ENCODE measurements at places on chromosomes 4 and X.

GRCh38 chr4:17884063-17884462 lies 73.3 kb downstream of the NCAPG start:
- DNase-seq, result no peak

- DNase-seq, result no peak
Measured at GRCh38 chr4:145231906-145232700, 51.7 kb upstream of the OTUD4 start.

DNA sequence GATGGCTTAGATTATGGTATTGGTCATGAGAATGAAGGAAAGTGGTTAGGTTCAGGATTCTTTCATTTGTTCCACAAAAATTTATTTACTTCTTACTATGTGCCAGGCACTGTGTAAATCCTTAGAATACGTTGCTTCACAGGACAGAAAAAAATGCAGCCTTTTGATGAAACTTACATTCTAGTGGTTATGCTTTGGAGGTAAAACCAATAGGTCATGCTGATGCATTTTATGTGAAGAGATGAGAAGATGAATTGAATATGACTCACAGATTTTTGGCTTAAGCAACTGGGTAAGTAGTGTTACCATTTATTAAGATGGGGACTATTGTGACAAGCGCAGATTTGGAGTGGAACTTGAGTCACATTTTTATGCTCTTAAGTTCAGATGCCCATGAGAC lies 165.3 kb downstream of the GLRA2 start:
- no peak for DNase-seq

GRCh38 chrX:109140463-109140862 lies 341.4 kb downstream of the GUCY2F start:
- no peak for DNase-seq

DNA sequence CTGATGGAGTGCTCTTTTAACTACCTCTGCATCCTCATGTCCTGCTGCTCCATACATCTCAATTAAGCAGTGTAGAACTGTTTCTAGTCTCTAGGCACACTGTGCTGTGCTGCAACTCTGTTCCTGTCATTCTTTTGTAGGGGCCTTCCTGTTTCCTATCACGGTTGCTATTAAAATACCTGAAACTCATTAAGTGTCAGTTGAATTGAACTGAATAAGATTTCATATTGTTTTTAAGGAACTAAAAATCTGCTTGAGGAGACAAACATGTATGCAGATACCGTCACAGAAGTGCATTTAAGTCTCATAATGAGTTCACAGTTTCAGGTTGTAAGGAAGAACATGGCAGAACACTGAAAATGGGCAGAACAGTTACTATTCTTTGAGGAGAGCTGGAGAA lies 170.1 kb downstream of the LARP7 start:
- DNase-seq, result no peak

DNA sequence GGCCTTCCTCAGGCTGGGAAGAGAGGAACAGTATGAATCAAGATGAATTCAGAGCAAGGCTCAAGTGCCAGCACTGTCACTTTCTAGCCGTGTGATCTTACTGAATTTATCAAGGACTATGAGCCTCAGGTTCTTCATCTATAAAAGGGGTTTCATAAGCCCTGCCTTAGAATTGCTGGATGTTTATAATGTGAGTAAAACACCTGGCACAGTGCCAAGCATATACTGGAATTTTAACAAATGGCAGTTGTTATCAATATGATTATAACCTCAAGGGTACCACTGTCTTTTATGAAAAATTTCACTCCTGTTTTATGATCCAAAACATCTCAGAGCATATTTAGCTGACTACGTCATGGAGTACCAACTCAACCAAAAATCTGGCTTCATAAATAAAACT lies 4.0 kb downstream of the MAGEC2 start:
- no peak for DNase-seq

- DNase-seq, result no peak
Measured at GRCh38 chrX:149462849-149463248, 42.3 kb downstream of the IDS start.

DNA sequence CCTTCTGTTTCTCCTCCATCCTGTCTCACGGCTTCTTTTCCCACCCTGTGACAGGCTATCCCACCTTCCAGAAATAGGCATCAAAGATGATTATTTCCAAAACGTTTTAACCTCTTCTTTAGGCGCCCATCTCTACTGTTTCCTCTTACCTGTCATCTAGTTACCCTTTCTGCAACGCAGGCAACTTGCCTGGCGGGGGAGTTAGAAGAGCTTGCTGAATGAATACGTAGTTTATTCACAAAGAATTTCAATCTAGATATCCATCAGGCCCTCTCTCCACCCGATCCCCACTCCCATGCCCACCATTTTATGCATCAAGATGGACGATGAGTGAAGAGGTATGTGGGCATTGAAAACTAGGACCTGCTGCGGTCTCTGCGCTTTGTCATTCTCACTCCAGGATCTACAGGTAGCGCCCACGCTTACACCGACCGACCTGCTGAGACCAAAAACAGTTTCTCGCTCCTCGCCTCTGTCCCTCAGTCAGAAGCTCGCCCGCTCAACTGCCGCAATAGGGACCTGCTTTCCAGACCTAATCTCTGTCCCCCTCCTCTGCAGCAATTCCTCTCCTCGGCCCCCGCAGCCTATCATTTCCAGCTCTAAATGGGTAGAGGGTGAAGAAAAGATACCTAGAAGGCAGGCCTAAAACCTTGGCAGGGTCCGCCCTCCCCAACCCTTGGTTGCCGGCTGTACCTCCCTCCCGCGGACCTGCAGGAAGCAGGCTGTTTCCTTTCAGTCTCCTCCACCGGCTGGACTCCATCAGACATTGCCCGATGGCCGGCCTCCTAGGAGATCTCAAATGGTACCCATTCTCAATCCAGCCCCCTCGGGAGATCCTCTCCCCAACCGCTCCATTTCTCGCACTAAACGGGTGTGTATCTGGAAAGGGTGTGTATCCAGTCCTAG lies 624 bp downstream of the BEX5 start:
- peak; percentile 23 for DNase-seq

DNA sequence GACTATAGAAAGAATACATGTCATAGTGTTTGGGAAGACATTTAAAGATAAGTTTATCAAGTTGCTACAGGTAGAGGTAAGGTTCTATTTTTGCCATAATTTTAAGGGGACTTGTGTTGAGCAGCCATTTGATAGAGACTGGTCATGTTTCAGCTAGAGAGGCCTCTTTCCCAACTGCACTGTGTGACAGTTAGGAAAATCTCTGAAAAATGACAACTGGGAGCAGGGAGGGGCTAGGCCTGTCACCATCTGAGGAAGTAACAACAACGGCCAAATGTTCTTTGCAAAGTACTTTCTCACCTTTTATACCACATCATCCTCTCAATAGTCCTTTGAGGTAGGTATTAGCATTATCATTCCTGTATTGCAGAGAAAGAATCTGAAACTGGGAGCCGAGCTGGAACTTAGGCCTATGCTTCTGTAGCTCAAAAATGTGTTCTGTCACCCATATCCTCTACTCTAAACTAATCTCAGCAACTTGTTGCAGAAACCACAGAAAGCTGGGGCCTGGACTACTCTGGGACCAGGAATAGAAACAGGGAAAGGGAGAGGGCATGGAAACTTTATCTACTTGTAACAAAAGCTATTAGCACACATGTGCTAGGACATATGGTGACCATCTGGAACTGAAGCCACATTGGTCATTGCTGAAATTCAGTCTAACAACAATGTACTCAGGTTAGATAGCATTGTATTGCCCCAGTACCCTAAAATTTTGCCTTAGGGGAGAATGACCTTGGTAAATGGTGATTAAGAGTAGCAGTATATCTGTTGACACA lies 198.9 kb downstream of the MID1IP1 start:
- no peak for DNase-seq

GRCh38 chr4:8869898-8870646 lies 1.6 kb downstream of the HMX1 start:
- DNase-seq, result no peak

GRCh38 chr4:158936238-158936637 lies 166.6 kb upstream of the RAPGEF2 start:
- DNase-seq, result no peak

DNA sequence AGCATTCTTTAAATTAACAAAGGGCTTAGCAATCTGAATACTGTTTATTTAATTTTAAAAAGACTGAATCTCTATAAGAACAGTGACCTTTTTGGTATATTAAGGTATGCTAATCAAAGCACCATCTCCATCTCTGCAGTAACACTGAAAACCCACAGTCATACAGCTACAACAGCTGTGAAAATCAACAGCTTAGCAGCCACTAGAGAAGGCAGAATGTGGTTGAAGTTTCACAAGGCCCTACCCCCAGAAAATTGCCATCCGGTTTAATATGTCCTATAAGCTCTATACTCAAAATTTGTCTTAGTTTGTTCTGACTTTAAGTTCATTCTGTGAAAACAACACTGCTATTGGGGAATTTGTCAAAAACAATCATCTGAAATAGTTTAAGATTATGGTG lies 128.7 kb downstream of the OPHN1 start:
- DNase-seq, result no peak

DNA sequence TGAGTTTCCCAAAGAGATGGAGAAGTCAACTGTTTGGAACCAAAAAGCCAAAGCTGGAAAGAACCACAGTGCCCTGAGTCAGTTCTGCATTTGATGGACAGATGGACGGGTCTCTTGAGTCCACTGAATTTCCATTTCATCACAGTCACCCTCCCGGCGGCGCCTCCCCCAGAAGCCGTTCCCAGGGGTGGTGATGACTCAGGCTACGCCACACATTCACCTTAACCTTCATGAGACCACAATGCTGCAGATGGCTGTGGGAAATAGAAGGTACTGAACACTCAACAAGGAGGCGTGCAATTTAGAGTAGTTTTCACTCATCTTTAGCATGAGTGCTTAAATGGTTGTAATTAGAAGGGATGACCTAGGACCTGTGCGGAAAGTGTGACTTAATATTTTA lies 61.3 kb downstream of the STOX2 start:
- DNase-seq, result no peak

DNA sequence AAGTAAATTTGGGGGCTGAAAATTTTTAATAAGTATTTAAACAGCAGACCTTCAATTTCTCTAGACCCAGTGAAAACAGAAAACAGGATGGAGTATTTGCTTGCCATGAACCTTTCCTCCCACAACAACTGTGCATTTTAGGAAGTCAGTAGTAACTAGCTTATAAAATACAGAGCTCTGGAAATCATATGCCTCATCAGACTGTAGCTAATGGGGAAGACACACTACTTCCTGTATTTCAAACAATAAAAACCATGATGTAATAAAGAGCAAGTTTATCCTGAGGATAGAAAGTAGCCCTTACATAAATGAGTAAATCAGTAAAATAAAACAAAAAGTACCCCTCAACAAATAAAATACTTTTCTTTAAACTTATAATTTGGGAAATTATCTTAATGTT lies 280.1 kb upstream of the ZFP42 start:
- no peak for DNase-seq

DNA sequence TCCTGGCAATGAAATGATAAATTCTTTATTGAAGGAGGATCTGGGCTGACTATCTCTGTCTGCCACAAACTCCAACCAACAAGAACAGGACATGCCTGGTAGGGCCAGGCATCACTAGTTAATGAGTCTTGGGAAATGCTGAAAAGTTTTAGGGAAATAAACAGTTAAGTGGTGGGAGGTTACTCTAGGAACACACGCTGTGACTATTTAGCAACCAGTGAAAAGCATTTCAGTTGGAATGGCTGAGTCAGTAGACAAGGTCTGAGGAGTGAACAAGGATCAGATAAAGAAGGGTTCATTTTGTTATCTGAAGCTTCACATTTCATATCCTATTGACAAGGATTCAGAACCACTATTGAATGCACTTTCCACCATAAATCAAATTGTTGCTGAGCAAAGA lies 394.9 kb upstream of the BOD1L1 start:
- DNase-seq, result no peak

GRCh38 chrX:38275615-38276014 lies 51.7 kb downstream of the RPGR start:
- DNase-seq, result no peak

GRCh38 chr4:8687083-8687482 lies 94.5 kb downstream of the CPZ start:
- no peak for DNase-seq

GRCh38 chr4:41106081-41106480 lies 108.3 kb downstream of the APBB2 start:
- no peak for DNase-seq

DNA sequence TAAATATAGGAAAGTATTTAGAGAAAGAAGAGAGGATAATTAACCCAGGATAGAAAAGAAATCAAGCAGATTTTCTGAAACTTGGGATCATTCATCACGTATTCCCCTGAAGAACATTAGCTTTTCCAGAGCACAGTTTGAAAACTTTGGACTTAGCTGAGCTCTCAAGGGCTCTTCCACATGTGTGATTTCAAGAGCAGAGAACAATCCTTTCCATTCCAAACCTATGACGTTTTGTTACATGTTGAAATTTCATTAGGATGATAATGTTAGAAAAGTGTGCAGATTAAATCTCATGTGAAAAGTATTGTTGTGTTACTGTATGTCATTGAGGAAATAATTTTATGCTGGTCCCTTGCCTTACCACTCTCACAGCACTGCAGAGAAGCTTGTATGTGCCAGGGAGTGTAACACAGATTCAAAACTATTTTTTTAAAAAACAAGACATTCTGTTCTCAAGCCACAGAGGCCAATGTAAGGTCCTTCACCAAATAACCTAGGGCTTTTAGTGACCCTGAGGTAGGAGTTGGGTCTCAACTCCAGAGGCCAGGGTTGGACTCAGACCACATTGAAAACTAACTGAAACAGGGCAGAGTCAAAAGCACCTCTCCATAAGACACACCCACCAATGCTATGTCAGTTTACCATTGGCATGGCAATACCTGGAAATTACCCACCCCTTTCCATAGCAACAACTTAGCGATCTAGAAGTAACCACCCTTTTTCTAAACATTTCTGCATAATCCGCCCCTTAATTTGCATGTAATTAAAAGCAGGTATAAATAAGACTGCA lies 141.3 kb downstream of the ANXA5 start:
- DNase-seq, result no peak

DNA sequence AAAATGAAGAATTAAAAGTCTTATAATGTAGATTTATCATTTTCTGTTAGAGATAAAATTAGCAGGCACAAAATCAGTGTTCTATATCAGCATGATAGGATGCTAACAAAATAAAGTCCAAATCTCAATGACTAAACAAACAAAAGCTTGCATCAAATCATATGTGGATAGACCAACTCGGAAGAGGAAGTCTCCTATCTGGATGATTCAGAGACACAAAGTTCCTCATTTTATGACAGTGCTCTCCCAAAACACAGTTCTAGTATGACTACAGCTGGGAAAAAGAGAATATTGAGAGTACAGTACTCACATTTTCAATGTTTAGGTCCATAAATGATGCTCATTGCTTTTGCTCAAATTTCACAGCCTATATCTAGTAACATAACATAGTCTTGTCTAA lies 376.1 kb upstream of the CTSO start:
- no peak for DNase-seq

DNA sequence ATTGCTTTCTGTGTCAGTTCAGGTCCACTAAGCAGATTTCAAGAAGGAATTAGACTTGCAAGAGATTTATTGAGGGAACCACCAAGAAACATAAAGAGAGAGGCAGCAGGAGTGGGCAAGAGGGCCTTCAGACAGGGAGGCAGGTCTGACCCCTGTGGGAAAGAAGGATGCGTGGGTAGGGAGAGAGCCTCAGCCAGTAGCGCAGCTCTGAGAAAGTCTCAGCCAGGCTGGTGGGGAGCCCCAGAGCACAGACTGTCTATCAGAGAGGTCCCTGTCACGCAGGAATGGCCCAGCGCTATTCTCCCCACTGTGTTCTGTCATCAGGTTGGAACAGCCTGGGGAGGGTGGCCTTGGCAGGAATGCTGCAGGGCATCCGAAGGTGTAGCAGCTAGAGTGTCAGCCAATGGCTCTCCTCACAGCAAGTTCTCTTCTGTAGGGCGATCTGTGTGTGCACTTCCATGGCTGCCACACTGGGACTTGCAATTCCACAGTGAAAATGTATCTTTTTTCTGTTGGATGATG lies 48.0 kb downstream of the OTC start:
- DNase-seq, result no peak

- no peak for DNase-seq
Measured at GRCh38 chr4:117900832-117901231, 133.5 kb upstream of the NDST3 start.
